ENCODE measurements at places on chromosomes 13 and 19.

GRCh38 chr13:113411216-113412023 lies 41.9 kb downstream of the ADPRHL1 start:
- peak; percentile 68 for DNase-seq

DNA sequence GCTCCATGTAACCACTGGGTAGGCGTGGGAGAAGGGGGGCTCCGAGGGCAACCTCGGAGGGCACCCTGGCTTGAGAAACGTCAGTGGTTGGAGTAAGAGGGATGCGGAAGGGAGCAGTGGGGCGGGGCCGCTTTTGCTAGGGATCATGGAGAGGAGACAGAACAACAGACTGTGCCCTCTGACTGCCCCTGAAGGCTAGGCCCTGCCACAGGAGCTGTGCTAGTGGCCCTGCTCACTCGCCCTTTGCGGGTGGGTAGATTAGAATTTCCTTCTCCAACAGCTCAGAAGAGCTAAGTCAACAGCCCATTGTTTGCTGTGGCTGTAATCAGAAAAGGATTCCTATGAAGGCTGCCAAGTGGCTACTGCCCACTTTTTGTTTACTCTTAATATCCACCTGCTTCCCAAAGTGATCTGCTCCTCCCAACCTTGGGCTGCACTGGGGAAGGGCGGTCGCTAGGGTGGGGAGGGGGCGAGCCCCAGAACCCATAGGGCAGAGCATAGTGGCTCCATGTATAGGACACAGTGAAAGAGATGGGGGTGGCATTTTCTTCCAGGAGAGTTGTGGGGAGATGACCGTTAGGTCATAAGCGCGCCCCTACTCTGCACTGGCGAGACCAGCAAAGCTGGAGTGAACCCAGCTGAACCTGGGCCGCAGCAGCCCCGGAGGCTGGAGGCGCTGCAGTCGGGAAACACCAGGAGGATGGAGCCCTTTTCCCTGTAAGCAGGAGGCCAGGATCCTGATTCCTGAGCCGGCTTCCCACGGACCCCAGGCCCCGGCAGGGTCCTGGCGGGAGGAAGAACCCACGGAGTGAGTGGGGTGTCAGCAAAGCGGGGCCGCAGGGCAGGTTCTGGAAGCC lies 1.9 kb upstream of the C1QTNF9 start:
- no peak for DNase-seq

DNA sequence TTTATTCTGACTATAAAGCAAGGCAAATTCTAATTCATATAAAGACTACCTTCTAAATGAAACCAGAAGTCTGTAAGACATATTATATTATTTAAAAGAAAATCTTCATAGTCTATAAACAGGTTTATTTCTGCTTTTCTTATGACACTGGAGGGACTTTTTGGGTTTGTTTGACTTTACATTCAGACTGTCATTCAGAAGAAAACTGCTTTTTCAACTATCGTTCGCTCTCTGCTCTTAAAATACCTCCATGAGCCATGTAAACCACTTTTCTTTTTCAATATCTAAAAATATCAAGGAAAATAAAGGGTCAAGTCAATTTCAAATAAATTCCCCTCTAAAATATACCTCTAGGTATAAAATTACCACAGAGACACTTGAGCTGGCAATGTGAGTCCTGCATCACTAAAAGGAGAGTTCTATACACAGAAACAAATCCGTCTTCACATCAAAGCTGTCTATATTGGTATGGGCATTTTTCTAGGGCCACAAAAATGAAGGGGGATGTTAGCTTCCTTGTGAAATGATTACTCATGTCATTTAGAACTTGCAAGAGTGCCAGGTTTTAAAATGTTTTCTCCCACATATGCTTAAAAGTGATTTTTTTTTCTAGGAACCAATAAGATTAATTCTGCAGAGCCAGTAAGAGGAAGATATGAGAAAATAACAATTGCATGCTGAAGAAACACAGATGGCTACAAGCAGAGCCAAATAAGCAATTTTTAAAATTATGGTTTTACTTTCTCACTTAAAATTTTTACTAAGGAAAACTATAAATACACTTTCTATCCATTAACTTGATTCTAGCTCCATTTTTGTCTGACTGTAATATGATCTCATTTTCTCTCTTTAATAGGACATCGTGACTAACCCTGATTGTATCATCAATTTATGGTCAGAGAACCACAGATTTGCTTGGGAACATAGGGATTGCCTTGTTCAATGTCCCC lies 181.8 kb downstream of the TBC1D4 start:
- no peak for DNase-seq

GRCh38 chr19:12331211-12331941 lies 2.1 kb downstream of the ZNF563 start:
- DNase-seq: peak; percentile 18

- no peak for DNase-seq
Measured at GRCh38 chr19:55813906-55814305, 17.9 kb downstream of the NLRP11 start.

Data from CD14-positive monocyte (primary cell).